ENCODE measurements at places on chromosomes 6 and 20. TPM values are rescaled to one million over a fixed set of nuclear protein-coding genes. Genes with fewer than 3 reads are reported as not detected.

The MRPS26 gene
- total RNA-seq, result 24.7 TPM

The BIRC7 gene
- total RNA-seq, result not detected

The DDO gene
- total RNA-seq, result 0.18 TPM

The ACAT2 gene
- total RNA-seq, result 50.3 TPM

The UNC93A gene
- total RNA-seq, result not detected

DNA sequence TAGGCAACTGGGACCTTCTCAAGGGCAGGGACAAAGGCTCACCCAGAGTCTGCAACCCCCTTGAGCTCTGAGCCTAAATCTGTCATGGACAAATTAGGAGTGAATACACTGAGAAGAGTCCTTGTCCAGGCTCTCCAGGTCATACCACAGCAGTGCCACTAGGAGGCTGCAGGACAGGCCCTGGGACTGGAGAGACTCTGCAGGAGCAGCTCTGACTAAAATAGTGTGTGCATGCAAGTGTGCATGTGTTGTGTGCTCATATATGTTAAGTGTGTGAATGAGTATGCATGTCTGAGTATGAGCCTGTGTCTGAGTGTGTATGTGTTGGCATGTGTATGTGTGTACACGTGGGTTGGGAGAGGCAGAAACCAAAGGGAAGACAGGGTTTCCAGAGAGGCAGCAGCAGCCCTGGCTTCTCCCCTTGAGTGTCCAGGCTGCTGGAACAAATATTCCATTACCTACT is 27.1 kb downstream of the MRPL14 start:
- peak; percentile 37 for DNase-seq

DNA sequence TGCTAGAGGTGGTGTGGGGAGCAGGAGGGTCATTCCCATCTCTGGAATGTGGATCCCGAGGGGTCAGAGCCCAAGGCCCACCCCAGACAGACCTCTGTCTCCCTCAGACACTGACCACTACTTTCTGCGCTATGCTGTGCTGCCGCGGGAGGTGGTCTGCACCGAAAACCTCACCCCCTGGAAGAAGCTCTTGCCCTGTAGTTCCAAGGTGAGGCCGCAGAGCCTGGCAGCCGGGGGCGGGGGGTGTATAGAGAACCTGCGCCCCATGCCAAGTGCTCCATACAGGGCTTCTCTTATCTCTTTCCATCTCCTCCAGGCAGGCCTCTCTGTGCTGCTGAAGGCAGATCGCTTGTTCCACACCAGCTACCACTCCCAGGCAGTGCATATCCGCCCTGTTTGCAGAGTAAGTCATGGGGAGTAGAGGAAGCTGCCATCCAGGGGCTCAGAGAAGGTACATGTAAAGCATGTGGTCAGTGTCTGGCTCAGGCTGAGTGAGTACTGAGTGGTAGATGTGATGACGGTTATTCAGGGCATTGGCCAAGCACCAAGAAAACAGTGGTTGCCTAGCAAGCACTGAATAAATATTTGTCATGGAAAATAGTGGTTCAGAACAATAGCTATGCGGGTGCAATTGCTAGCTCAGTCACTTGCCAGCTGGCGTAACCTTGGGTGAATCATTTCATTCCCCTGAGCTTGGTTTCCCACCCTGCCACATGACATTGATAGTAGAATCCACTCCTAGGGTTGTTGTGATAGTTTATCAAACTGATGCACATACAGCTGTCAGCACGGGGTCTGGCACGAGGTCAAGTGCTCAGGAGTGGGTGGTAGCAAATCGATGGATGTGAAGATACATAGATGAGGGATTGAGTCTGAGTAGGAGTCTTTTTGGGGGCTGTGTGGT is 3.5 kb downstream of the PIGT start:
- DNase-seq, result peak; percentile 94

DNA sequence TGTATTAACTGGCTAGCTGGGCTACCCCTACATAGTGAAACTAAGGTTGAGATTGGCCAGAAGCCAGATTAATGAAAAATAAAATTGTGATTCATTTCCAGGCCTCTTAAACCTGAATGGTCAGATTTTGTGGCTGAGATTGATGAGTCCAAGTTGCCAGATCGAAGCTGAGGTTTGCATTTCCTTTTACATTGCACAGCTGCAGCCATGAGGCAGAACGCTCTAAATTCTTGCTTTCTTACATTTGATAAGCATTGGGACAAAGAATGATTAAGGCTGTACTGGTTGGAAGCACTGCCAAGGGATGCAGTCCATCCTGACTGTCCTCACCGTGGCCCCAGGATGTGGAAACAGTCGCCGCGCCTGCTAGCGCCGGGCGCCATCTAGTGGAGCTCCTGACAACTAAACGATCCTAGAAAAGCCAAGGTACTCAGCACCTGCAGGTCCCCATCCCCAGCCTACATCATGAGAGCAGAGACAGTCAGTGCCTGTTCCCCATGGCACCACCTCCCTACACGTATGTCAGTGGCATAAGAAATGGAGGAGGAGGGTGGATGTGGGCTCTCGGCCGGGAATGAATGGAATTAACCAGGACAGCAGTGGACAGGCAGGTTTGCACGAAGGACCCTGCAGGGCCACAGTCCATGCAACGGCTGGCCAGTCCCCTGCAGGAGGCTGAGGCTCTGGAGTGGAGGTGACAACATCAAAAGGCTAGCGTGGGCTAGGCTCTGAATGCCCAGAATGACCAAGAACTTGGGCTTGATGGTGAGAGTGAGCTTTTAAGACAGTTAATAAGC is 19.0 kb downstream of the PXDC1 start:
- DNase-seq, result peak; percentile 94

- DNase-seq, result no peak
Measured at GRCh38 chr6:136968837-136969236, 46.7 kb downstream of the SLC35D3 start.

- DNase-seq, result no peak
Measured at GRCh38 chr6:111943266-111943665, 70.0 kb upstream of the FYN start.

DNA sequence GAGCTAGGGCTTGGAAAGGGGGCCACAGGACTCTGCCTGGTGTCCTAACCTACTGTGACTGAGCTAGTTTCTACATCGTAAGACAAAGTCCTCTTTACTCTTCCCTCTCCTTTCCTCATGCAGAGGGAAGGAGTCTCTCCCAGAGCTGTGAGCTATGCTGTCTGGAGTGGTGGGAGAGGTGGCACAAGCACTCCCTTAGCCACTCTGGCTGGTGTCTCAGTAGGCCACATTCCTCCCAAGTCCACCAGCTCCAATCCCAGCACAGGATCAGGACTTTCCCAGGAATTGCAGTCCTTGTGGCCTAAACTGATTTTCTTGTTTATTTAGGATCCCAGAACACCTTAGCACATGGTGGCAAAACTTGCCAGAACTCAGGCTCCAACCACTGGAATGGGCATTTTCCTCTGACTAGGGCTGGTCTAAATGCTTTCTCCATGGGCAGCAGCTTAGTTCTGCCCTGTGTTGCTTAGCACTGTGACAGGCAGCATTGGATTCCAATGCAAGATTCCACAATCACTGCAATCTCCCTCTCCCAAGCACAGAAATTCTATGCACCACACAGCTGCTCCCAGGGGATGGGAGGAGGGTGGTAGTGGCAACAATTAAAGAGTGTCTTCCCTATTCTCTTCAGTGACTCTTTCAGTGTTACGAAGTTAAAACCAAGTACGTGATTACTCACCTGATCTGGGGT is 733.3 kb downstream of the HACE1 start:
- DNase-seq, result no peak

GRCh38 chr6:29419516-29419915 is 4.8 kb downstream of the OR12D1 start:
- no peak for DNase-seq

GRCh38 chr6:89269981-89270380 is 45.1 kb downstream of the GABRR2 start:
- DNase-seq, result no peak

GRCh38 chr6:34154668-34155447 is 9.0 kb upstream of the GRM4 start:
- peak; percentile 26 for DNase-seq

GRCh38 chr6:9398071-9398766 is 962.9 kb upstream of the SLC35B3 start:
- DNase-seq, result no peak

GRCh38 chr6:54264581-54265272 is 43.5 kb upstream of the TINAG start:
- peak; percentile 49 for DNase-seq

DNA sequence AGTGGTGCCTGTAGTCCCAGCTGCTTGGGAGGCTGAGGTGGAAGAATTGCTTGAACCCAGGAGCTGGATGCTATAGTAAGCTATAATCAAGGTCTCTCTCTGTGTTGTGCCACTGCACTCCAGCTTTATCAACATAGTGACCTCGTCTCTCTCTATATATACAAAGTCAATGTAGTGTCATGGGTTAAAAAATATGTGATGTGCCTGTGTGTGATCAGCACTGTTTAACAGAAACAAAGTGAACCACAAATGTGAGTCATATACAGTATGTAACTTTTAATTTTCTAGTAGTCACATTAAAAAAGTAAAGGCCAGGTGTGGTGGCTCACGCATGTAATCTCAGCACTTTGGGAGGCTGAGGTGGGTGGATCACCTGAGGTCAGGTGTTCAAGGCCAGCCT is 85.3 kb upstream of the RNF24 start:
- peak; percentile 77 for DNase-seq

GRCh38 chr6:15608396-15608795 is 54.4 kb downstream of the DTNBP1 start:
- DNase-seq, result peak; percentile 89

GRCh38 chr6:131946404-131946991 is 4.7 kb downstream of the CCN2 start:
- DNase-seq, result peak; percentile 78

DNA sequence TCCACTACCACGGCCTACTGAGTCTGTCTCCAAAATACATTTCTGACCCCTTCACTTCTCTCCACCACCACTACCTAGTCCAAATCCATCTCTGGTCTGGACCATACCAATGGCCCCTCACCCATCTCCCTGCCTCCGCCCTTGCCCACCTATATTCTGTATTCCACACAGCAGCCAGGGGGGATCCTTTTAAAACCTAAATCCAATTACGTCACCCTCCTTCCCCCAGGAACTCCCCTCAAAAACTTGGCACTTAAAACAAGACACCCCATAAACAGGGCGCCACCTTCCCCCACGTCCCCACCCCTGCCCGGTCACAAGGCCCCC is 680 bp downstream of the PDRG1 start:
- no peak for DNase-seq

GRCh38 chr6:87544474-87544735 is 45.4 kb downstream of the RARS2 start:
- DNase-seq, result no peak

DNA sequence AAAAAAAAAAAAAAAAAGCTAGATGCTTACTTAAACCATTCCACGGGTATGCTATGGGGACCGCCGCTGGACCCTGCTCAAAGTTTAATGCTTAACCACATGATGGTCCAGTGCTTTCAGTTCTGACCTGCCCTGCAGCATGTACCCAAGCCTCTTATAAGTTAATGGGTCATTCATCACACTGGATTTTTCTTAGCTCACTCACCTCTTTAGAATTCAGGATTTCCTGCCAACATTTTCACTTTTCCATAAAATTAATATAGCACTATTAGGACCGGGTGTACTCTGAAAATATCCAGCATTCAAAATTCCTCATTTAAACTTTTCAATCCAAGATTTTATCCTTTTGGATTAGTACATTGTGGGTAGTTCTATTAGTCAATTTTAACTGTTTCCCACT is 140.8 kb downstream of the ALDH8A1 start:
- DNase-seq, result peak; percentile 43

DNA sequence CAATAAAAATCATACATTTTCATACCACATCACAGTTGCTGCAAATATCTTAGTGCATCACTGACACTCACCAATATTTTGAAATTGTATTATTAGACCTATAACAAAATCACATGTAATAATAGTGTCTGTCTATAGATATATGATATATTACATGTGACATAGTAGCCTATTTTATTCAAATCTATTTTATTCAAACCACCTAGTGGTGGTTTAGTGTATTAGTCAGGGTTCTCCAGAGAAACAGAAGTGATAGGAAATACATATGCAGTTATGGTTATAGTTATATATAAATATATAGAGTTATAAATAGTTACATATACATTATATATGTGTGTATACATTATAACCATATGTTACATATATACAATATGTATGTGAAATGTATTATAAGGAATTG is 366.5 kb upstream of the ARID1B start:
- no peak for DNase-seq

DNA sequence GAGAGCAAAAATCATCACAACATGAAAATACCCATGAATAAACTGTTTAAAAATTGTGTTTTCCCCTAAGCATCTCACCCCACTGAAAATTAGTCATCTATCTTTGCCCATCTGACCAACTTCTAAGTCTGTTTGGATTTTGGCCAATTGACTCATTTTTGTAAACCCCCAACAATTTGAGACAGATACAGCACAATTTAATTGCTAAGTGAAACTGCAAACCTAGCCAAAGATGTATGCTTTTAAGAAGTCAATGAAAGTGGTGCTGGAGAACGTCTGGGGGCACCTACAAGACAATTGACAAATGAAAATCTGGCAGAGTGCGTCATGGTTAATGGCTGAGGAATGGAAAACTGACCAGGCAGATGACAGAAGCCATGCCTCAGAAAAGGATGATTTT is 30.9 kb upstream of the SLC24A3 start:
- no peak for DNase-seq

GRCh38 chr6:42025066-42025844 is 25.1 kb upstream of the TAF8 start:
- no peak for DNase-seq

DNA sequence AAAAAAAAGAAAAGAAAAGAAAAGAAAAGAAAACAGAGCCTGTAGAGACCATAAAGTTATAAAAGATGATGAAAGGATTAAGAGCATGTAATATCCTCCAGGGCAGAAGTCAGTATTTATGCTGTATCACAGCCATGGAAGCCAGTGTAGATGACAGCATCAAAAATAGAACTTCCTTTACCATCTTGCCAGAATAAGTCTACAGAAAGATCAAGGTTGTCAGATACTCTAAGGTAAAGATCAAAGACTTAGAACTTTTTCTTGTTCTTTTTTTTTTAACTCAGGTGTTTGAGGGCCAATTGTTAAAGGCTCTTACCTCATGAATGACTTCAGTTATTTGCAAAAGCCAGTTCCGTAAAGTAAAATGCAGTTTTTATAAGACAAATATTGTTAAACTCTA is 54.6 kb downstream of the ARHGAP18 start:
- DNase-seq, result no peak

DNA sequence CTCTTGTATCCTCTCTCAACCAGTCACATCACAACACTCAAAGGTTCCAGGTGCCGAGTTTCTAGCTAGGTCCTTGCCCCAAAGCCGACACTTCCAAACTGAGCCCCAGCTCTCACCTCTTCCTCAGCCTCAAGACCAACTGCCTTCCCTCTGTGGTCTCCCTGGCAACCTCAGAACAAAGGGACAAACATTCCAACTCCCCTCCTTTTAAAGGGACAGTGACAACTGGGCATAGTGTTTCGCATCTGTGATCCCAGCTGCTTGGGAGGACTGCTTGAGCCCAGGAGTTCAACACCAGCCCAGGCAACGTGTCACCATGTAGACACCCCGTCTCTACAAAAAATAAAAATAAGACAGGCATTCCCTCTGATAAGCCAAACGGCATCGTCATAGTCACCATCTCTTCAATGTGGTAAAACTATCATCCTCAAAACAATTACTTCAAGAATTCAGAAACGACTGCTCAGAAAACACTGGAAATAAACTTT is 11.3 kb downstream of the DIDO1 start:
- DNase-seq, result peak; percentile 19
